ENCODE measurements at places on chromosomes 2 and 18. TPM values are rescaled to one million over a fixed set of nuclear protein-coding genes. Genes with fewer than 3 reads are reported as not detected.

NAT8 gene
- not detected for total RNA-seq

NTSR2 gene
- not detected for total RNA-seq

CRYGD gene
- total RNA-seq, result not detected

ZFAND2B gene
- 23.2 TPM for total RNA-seq

DHRS9 gene
- total RNA-seq, result 3.2 TPM

ADCYAP1 gene
- not detected for total RNA-seq

POTEC gene
- not detected for total RNA-seq

LHCGR gene
- not detected for total RNA-seq

LRRTM4 gene
- total RNA-seq, result not detected

CARF gene
- total RNA-seq, result 1.3 TPM

IL1F10 gene
- total RNA-seq, result not detected

ATOH8 gene
- total RNA-seq, result 5.7 TPM

PMAIP1 gene
- 14.9 TPM for total RNA-seq

B3GNT7 gene
- 1.8 TPM for total RNA-seq

UPP2 gene
- total RNA-seq, result not detected

MC4R gene
- not detected for total RNA-seq

FBLN7 gene
- 0.42 TPM for total RNA-seq

Data from A549 treated with CpdA at 1 μM for 4 hours (cell line).